ENCODE measurements at places on chromosomes 2 and 18.

- DNase-seq: no peak
Observed at GRCh38 chr2:109523536-109524361, 90.0 kb downstream of the SEPTIN10 start.

- DNase-seq: no peak
Observed at GRCh38 chr2:120227111-120227991, 4.2 kb upstream of the TMEM185B start.

- DNase-seq: no peak
Observed at GRCh38 chr2:142946941-142947340, 69.5 kb downstream of the KYNU start.

DNA sequence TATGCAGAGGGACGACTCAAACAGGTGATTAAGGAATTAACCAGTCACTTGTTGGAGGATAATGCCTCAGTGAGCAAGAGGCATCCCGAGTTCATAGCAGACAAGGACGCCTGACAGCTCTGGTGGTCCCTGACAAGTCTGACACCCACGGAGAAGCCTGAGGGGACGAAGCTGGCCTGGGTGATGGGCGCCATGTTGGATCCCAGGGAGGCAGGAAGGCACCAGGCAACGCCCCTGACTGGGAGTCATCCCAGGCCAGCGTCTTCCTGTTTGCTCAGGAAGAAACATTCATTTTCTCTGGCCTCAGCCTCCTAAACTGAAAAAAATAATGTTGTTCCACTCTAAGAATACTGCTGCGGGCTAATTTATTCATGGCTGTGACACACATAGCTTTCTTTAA lies 92.1 kb upstream of the ATP8B1 start:
- DNase-seq: no peak

GRCh38 chr18:48028696-48029095 lies 98.2 kb upstream of the SMAD2 start:
- DNase-seq: no peak

- peak; percentile 8 for DNase-seq
Observed at GRCh38 chr2:156182132-156182531, 150.4 kb downstream of the NR4A2 start.

GRCh38 chr2:68747900-68748299 lies 13.3 kb downstream of the ARHGAP25 start:
- no peak for DNase-seq

- DNase-seq: no peak
Observed at GRCh38 chr2:236744716-236745115, 175.1 kb downstream of the ACKR3 start.

DNA sequence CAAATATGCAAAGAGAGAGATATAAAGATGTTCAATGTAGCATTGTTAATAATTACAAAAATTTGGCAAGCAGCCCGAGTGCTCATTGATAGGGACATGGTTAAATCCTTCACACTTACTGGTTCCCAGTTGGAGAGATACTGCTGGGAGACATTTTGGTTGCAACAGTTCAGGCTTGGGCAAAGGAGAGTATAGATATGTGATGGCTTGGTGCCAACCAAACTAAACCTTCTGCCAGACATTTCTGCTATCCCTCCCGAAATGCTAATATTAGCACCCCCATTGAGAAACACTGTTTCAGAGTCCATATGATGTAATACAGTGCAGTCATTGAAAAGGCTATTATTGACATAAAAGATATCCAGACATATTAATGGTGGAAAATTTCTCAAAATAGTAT lies 11.5 kb downstream of the GEN1 start:
- no peak for DNase-seq

DNA sequence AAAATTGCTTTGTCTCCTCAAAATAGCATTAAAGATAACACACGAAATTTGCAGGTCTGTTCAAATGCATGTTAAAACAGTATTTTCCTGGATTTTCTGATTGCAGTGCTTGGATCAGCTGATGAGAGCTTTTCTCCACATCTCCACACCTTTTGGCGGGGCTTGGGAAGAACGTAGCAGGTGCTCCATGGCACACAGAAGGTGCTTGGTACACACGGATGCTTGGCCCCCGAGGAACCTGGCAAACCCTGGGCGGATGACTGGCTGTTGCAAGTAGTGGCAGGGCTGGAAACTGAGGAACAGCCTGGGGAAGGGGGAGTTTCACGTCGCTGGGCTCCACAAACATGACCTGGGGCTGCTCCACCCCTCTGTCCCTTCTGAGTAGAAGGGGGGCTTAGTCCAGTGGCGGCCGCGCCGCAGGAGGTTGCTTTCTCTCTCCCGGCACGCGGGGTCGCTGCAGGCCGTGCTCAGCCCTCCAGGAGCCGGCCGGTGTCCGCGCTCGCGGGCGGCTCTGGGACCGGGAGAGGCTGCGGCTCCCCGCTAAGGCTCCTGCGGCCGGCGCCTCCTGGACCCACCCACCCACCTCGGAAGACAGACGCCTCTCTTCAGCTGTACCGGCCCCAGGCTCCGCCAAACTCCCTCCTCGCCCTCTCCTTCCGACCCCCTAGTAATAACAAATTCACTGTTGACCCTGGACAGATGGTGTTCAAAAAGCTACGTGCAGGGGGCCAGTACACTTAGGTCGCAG lies 69.3 kb downstream of the MARCO start:
- DNase-seq: peak; percentile 74

DNA sequence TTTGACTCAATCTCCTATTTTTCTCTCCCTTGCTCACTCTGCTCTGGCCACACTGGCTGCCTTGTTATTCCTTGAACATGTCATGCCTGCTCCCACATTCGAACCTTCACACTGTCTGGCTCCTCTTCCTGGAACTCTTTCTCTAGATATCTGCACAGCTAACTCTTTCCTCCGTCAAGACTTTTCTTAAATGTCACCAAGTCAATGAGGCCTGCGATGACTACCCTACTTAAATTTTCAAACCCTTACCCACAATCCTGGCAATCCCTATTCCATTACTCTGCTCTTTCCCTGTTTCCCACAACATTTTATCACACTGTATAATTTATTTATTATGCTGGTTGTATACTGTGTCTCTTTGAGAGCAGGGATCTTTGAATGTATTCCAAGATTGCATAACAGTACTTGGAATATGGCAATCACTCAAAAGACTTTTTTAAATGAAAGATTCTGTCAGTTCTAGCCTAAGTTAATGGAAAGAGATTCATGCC lies 206.2 kb downstream of the SRBD1 start:
- DNase-seq: no peak

- DNase-seq: no peak
Observed at GRCh38 chr2:118750959-118751565, 96.4 kb downstream of the EN1 start.

- no peak for DNase-seq
Observed at GRCh38 chr2:145751629-145752028, 1231.7 kb upstream of the ZEB2 start.

- DNase-seq: no peak
Observed at GRCh38 chr2:72292433-72292832, 144.8 kb upstream of the CYP26B1 start.

DNA sequence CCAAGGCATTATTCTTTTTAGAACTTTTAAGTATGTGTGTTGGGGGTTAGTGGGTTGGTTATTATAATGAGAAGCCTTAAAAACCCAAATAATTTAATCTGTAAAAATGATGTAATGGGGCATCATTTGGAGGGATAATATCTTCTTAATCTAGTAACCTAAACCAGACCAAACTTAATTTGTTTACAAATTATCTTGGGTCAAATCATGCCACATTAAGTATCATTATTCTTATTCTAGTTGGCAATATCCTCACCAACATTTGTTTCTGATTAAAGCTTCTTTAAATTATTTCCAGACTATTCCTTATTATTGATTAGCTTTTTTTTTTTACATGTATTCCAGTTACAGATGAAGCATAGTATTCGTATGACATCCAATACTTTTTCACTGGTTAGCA lies 85.5 kb upstream of the VWC2L start:
- DNase-seq: no peak

DNA sequence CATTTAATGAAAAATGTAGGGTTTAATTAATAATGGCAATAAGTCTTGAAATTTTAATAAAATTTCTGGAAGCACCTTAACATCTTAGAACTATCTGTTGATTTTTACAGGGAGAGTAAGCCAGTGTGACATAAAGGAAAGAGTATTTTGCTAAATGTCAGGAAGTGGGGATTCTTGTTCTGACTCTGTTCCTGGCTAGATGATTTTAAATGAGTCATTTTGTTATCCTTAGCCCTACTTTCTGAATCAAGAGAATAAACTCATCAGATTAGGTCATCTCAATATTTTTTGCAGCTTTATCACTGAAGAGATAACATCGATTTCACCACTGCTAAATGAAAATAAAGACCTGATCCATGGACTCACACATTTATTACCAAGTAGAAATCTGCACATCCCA lies 377.5 kb upstream of the CYRIA start:
- no peak for DNase-seq

- DNase-seq: no peak
Observed at GRCh38 chr18:44358402-44358801, 322.3 kb upstream of the SETBP1 start.

- DNase-seq: no peak
Observed at GRCh38 chr2:132384491-132385151, 32.0 kb upstream of the GPR39 start.

DNA sequence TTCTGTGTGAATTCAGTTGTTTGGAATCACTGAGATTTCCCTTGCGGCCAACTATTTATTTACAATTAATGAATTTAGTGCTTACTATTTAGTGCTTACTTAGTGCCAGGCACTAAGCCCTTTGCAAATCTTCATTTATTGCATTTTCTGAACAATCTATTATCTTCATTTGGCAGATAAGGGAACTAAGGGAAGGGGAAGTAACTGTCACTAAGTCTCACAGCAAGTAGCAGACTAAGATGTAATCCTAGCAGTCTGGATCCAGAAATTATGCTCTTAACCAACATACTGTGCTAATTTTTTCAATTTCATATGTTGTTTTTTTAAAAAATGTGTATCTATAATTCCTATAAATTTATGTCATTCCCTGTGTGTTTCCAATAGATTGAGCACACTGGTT lies 214.4 kb upstream of the EPC2 start:
- DNase-seq: no peak

DNA sequence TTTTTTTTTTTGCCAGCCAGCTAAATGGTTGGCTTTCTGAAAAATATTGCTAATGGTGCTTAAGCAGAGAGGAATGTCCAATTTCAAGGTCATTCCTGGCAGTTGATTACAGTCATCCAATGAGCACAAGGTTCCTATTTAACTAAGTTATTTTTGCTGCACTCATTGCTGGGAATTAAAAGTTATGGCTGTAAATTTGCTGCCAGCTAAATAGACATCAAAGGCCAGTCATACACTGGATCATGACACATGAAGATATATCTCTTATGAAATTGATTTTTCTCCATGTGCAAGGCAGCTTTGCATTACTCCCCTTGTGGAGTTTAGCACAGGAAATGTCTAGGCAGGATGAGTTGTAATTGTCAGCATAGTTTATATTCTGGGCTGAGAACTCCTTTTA lies 1898.4 kb upstream of the CELF4 start:
- DNase-seq: no peak

- DNase-seq: no peak
Observed at GRCh38 chr2:142031656-142032055, 99.2 kb downstream of the LRP1B start.

DNA sequence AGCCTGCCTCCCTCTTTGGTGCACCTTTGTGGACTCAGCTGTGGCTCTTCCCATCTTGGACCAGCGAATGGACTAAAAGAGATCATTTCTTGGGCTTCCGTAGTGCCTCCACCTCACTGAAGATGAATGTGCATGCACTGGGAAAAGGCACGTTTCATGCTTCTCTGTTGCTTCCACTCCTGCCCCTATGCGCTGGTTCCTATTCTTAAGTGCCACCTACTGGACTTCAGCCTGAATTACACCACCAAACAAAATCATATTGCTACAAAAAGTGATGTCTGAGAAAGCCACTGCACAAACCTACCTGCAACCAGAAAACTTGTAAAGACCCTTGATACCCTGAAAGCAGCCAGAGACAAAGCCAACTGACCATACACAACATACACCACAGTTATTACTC lies 695.6 kb downstream of the TSN start:
- peak; percentile 22 for DNase-seq

DNA sequence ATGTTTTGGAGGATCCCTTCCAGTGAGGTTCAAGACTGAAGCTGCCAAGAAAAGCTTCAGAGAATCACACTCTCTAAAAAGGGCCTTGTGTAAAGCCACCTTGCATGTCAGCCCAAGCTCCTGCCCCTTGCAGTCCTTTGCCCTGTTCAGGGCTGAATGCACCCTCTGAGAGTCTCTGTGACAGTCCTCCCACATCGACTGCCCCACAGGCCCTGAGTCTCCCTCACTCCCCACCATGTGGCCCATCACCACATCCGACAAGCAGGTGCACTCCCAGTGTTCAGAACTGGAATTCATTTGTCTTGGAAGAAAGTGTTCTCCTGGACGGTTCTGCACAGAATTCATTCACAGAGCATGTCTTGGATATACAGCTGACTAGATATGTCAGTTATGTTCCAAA lies 31.0 kb downstream of the BCL11A start:
- DNase-seq: no peak
